ENCODE measurements at places on chromosomes 3 and 15. TPM values are rescaled to one million over a fixed set of nuclear protein-coding genes. Genes with fewer than 3 reads are reported as not detected.

The CCDC80 gene
- total RNA-seq: 4.0 TPM

The TBC1D23 gene
- 34.7 TPM for total RNA-seq

The ALDH1A3 gene
- 54.3 TPM for total RNA-seq

The EPHA6 gene
- 0.97 TPM for total RNA-seq

The CDHR4 gene
- total RNA-seq: not detected

The FGF7 gene
- total RNA-seq: 4.3 TPM

The MUSTN1 gene
- total RNA-seq: 0.57 TPM

The SLC27A2 gene
- total RNA-seq: 3.6 TPM

The FAIM gene
- total RNA-seq: 7.3 TPM

The CA12 gene
- total RNA-seq: 1.4 TPM

The ISLR gene
- total RNA-seq: 1.6 TPM

The PIGZ gene
- total RNA-seq: 2.7 TPM

The DGKG gene
- 0.88 TPM for total RNA-seq

The LTK gene
- total RNA-seq: 0.17 TPM
